ENCODE measurements at places on chromosomes 6 and 20. TPM values are rescaled to one million over a fixed set of nuclear protein-coding genes. Genes with fewer than 3 reads are reported as not detected.

The ZC3H12D gene
- 0.36 TPM for total RNA-seq

The ELOVL2 gene
- total RNA-seq, result 22.0 TPM

The SYNDIG1 gene
- 12.4 TPM for total RNA-seq

The WFDC10B gene
- not detected for total RNA-seq

The IRF4 gene
- total RNA-seq, result 0.27 TPM

The SIRPB1 gene
- total RNA-seq, result 0.73 TPM

The OR2B6 gene
- total RNA-seq, result not detected

The FAM229B gene
- total RNA-seq, result 23.9 TPM

The CCN5 gene
- total RNA-seq, result not detected

The WFDC12 gene
- not detected for total RNA-seq

The FRS3 gene
- 5.2 TPM for total RNA-seq

The DEFB124 gene
- total RNA-seq, result not detected

The ARMH2 gene
- not detected for total RNA-seq

The PNISR gene
- 223 TPM for total RNA-seq

The TAGAP gene
- 2.4 TPM for total RNA-seq

The HEY2 gene
- 9.5 TPM for total RNA-seq

Measured in cerebellum (tissue), 4 donors.